ENCODE measurements at places on chromosomes 7 and 10. TPM values are rescaled to one million over a fixed set of nuclear protein-coding genes. Genes with fewer than 3 reads are reported as not detected.

DNA sequence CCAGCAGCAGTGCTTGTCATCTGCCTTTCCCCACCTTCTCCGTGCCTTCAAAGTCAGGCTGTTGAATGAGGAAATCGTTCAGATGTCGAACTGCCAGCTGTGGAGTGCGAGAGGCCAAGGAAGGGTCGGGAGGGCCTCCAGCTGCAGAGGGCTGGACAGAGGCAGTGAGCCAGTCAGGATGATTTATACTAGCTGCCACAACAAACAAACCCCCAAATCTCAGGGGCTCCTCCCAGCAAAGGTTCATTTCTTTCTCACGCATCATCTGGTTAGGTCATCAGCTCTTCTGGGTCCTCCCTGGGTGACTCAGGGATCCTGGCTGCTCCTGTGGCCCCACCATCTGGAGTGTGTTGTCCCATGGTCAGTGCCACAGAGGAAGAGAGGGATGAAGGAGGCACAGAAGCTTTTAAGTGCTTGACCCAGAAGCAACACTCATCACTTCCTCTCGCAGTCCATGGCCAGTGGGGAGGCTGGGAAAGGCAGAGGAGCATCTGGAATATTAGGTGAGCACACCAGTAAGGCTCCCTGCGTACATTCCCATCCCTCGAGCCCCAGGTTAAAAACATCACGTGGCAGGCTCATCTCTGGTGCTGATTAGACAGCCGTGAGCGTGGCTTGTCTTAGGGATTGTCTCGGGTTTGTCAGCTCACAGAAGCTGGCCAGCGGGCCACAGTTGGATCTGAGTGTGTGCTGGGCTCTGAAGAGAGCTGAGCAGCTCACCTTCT, 140.7 kb downstream of the RGS10 start:
- peaks cover 3% of the 10 kb centered on the region for H3K36me3 ChIP-seq
- peak; percentile 86 for DNase-seq
- H3K4me3 ChIP-seq = no peak overlapping the region
- H3K27me3 ChIP-seq = no peaks in the 10 kb centered on the region

DNA sequence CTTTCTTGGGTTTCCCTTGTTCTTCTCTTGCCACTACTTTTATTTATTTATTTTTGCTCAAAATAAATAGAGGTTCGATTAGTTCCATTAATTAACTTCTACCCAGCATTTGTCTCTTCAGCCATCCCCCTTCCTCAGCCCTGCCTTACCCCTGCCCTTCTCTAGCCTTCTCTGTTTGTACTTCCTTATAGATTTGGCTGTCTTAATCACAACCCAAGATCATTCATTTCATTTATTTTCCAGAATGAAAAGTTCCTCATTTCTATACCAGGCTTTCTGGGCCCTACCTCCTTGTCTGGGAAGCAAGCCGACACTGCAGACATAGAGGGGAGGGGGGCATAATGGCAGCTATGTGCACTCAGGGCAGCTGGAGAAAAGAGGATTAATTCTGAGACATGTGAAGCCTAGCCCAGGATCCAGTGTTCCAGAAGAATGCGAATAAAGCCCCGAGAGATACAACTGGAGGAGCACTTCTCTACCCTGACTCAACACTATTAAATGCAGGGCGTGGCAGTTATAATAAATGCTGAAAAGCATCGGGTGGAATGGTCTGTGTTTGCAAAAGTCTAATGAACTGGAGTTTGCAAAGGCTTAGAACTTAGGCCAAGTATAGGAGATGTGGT, 6.4 kb upstream of the PDCD4 start:
- no peak overlapping the region for H3K27ac ChIP-seq
- no peak for DNase-seq
- H3K4me3 ChIP-seq = no peak overlapping the region
- H3K4me1 ChIP-seq = peaks cover 14% of the 10 kb centered on the region
- H3K27me3 ChIP-seq = no peaks in the 10 kb centered on the region

DNA sequence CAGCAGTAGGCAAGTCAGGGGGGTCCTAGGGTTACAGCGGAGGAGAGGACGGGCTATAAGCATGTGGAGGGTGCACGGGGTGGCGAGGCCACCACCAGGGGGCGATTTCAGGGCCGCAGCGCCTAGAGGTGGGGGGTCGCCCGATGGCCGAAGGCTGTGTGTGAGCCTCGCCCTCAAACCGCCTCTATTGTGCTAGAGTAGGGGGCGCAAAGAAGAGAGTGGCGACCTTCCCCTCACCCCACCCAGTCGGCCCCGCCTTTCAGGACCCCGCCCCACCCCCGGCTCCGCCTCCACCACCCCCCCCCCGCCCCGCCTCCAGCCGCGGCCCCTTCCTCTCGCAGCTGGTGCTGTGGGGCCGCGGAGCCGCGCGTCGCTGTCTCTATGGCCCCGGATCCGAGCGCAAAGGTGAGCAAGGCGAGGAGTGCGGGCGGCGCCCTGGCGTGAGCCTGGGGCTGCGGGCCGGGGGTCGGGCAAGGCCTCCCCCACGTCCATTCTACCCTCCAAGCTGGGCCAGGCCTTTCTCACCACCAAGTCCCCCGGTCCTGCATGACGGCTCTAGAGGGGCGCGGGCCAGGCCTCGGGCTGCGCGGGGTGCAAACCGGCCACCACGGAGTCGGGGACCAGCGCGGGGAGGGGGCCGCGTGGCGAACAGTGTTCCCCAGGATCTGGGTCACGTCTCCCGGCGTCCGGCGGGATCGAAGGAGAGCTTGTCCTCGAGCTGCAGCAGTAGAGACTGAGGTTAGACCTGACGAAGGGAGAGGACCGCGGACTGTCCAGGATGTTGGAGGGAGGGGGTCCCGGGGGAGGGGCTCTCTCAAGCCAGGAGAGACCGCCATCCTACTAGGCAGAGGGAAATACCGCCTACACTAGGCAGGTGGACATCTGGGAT, at the start of gene SEMA4G:
Gene SEMA4G, plus strand, starts transcription at position 318 of the 889 bp plus-strand sequence. CDS start 3,409 bp downstream, outside the sequence.
- H3K27me3 ChIP-seq = no peaks in the 10 kb centered on the region
- no peak within 1 kb of the TSS for H3K27ac ChIP-seq
- peak within 1 kb of the TSS; percentile 35 for H3K4me3 ChIP-seq

- no peak overlapping the region for H3K27ac ChIP-seq
- no peak for DNase-seq
- H3K27me3 ChIP-seq = no peaks in the 10 kb centered on the region
- H3K4me3 ChIP-seq = no peak overlapping the region
- H3K36me3 ChIP-seq = no peaks in the 10 kb centered on the region
These were observed 25.5 kb upstream of the SLC29A3 start for GRCh38 chr10:71293446-71294084.

DNA sequence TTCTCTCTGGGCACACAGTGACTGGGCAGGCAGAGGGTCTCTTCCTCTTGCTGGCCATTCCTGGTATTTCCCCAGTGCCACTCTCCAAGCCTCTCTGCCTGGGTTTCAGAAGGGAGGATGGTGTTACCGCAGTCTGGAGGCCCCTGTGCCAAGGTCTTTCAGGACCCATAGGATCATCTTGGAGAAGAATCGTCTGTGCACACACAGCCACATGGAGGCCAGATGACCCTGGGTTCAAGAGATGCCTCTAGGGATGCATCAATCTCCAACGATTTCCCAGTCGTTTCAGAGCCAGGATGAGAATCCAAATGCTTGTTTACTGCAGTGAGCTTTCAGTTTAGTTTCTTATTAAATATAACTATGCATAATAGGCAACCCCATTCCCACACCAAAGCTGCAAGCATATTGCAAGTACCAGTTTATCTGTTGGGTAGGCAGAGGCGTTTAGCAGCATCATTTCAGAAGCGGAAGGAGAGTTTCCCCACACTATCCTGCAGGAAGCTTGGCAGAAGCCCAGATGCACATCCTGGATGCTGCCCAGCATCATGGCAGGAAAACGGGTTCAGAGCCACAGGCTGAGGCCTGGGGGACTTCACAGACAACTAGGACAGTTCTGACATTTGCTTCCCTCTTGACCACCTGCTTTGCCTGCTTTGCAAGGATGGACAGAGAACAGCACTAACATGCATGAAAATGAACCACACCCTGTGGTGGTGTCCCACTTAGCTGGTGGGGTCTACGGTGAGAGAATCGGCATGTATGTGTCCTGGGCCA, 134.7 kb upstream of the FAM20C start:
- H3K4me3 ChIP-seq = no peak overlapping the region
- peak; percentile 15 for DNase-seq
- H3K36me3 ChIP-seq = no peaks in the 10 kb centered on the region
- no peaks in the 10 kb centered on the region for H3K27me3 ChIP-seq

DNA sequence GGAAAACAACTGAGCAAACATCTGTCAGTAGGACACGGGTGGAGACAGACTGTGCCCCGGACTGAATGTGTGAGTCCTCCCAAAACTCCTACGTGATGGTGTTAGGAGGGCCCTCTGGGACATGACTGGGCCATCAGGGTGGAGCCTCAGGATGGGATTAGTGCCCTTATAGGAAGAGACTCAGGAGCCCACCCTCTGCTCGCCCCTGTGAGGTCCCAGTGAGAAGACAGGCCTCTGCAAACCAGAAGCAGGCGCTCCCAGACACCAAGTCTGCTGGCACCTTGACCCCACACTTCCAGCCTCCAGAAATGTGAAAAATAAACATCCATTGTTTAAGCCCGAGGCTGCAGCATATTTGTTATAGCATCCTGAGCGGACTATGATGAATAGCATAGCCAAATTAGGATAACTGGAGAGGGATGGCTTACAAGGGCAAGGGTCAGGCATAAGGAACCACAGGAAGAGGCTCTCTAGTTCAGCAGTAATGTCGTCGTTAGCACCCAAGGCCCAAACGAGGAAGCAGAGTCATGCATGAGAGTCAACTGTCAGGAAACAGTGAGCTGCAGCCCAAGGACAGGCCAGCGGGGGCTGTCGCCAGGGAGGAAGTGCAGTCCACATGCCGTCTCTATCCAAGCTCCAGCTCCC, 50.6 kb downstream of the PTPRN2 start:
- H3K4me3 ChIP-seq = no peak overlapping the region
- no peak overlapping the region for H3K27ac ChIP-seq
- no peaks in the 10 kb centered on the region for H3K36me3 ChIP-seq

- H3K27ac ChIP-seq = no peak overlapping the region
- H3K4me1 ChIP-seq = no peaks in the 10 kb centered on the region
- no peak overlapping the region for H3K4me3 ChIP-seq
- H3K27me3 ChIP-seq = no peaks in the 10 kb centered on the region
- H3K36me3 ChIP-seq = no peaks in the 10 kb centered on the region
These were observed 1171.7 kb upstream of the LRRTM3 start for GRCh38 chr10:65754112-65754511.

GRCh38 chr10:61903928-61904344, 2.4 kb downstream of the ARID5B start:
- H3K4me1 ChIP-seq = peaks cover 2% of the 10 kb centered on the region
- H3K27ac ChIP-seq = no peak overlapping the region
- DNase-seq = no peak
- H3K36me3 ChIP-seq = no peaks in the 10 kb centered on the region
- H3K4me3 ChIP-seq = peak overlapping the region; percentile 90
- no peaks in the 10 kb centered on the region for H3K27me3 ChIP-seq

GRCh38 chr7:36911788-36912187, 187.5 kb upstream of the AOAH start:
- no peak overlapping the region for H3K27ac ChIP-seq
- no peak for DNase-seq
- peaks cover 2% of the 10 kb centered on the region for H3K27me3 ChIP-seq
- H3K4me1 ChIP-seq = no peaks in the 10 kb centered on the region

GRCh38 chr10:14661818-14662217, 112.9 kb downstream of the FAM107B start:
- no peaks in the 10 kb centered on the region for H3K27me3 ChIP-seq
- H3K4me3 ChIP-seq = no peak overlapping the region
- no peaks in the 10 kb centered on the region for H3K36me3 ChIP-seq
- DNase-seq = no peak
- no peak overlapping the region for H3K27ac ChIP-seq
- H3K4me1 ChIP-seq = no peaks in the 10 kb centered on the region

GRCh38 chr7:159108491-159108890, 36.2 kb downstream of the VIPR2 start:
- H3K27ac ChIP-seq = peak overlapping the region; percentile 49
- peak; percentile 23 for DNase-seq
- no peaks in the 10 kb centered on the region for H3K36me3 ChIP-seq
- H3K4me3 ChIP-seq = no peak overlapping the region
- no peaks in the 10 kb centered on the region for H3K27me3 ChIP-seq

GRCh38 chr10:101000127-101000914, 713 bp downstream of the LZTS2 start:
- no peak for DNase-seq
- no peaks in the 10 kb centered on the region for H3K4me1 ChIP-seq
- H3K27me3 ChIP-seq = no peaks in the 10 kb centered on the region
- H3K4me3 ChIP-seq = peak overlapping the region; percentile 69

DNA sequence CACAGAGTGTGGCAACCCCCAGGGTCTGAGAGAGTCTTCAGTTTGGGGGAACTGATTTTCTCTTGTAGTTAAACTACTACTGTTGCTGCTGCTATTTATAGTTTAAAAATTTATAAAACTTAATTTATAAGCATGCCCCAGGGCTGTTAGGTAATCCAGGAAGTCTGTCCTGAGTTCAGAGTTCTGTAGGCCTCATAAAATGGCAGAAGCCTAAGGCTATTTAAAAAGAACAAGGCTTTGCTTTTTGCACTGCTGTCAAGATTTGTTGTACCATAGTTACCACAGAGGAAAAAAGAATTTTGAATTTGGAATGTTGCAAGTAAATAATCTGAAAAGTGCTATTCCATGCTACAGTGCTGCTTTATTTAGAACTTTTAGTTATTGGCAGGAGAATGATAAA, 66.1 kb downstream of the AGK start:
- no peak for DNase-seq
- no peak overlapping the region for H3K4me3 ChIP-seq
- H3K27ac ChIP-seq = no peak overlapping the region
- H3K4me1 ChIP-seq = no peaks in the 10 kb centered on the region

- H3K27ac ChIP-seq = no peak overlapping the region
- no peaks in the 10 kb centered on the region for H3K27me3 ChIP-seq
- H3K4me1 ChIP-seq = no peaks in the 10 kb centered on the region
- peaks cover 6% of the 10 kb centered on the region for H3K36me3 ChIP-seq
- H3K4me3 ChIP-seq = no peak overlapping the region
These were observed 41.9 kb upstream of the PPP3CB start for GRCh38 chr10:73537709-73538108.

- H3K4me3 ChIP-seq = peak overlapping the region; percentile 32
- H3K36me3 ChIP-seq = peaks cover 3% of the 10 kb centered on the region
- peak overlapping the region; percentile 78 for H3K27ac ChIP-seq
- H3K27me3 ChIP-seq = no peaks in the 10 kb centered on the region
These were observed 12.3 kb downstream of the SFXN3 start for GRCh38 chr10:101043363-101043707.

The PSPH gene
- total RNA-seq = 5.7 TPM

The TSPAN13 gene
- total RNA-seq = 8.5 TPM

The RHOBTB1 gene
- 22.8 TPM for total RNA-seq

The NOS3 gene
- 32.4 TPM for total RNA-seq

The POU6F2 gene
- total RNA-seq = 1.5 TPM
